ENCODE measurements at places on chromosomes 5 and 9. TPM values are rescaled to one million over a fixed set of nuclear protein-coding genes. Genes with fewer than 3 reads are reported as not detected.

HBEGF gene
- 3.6 TPM for total RNA-seq

PCDH12 gene
- total RNA-seq, result not detected

ACTBL2 gene
- total RNA-seq, result not detected

NXNL2 gene
- not detected for total RNA-seq

SURF4 gene
- total RNA-seq, result 94.6 TPM

DOK3 gene
- 1.4 TPM for total RNA-seq

ZNF879 gene
- 5.1 TPM for total RNA-seq

NUTM2G gene
- total RNA-seq, result not detected

PCDHGA5 gene
- 0.08 TPM for total RNA-seq

PITX1 gene
- not detected for total RNA-seq

PCDHB2 gene
- not detected for total RNA-seq

IGFBPL1 gene
- not detected for total RNA-seq

GEMIN5 gene
- 2.7 TPM for total RNA-seq

UNC5A gene
- not detected for total RNA-seq

PCDHB13 gene
- not detected for total RNA-seq

C5orf63 gene
- 5.7 TPM for total RNA-seq

FAM221B gene
- total RNA-seq, result not detected

RCL1 gene
- 35.5 TPM for total RNA-seq

ANKRD31 gene
- total RNA-seq, result 0.56 TPM

KIF20A gene
- total RNA-seq, result not detected

MLANA gene
- not detected for total RNA-seq

MYMK gene
- total RNA-seq, result not detected

PHYHD1 gene
- 2.6 TPM for total RNA-seq

CDH9 gene
- not detected for total RNA-seq

TMEM174 gene
- not detected for total RNA-seq

ADAMTSL1 gene
- total RNA-seq, result not detected

CCDC180 gene
- total RNA-seq, result 6.6 TPM

LHFPL2 gene
- total RNA-seq, result 0.25 TPM

PCDHGB1 gene
- total RNA-seq, result 0.05 TPM

FABP6 gene
- not detected for total RNA-seq

PDLIM4 gene
- total RNA-seq, result not detected
